ENCODE measurements at places on chromosomes 11 and 22.

GRCh38 chr22:37971475-37972434 is 12.6 kb downstream of the SOX10 start:
- DNase-seq: no peak

DNA sequence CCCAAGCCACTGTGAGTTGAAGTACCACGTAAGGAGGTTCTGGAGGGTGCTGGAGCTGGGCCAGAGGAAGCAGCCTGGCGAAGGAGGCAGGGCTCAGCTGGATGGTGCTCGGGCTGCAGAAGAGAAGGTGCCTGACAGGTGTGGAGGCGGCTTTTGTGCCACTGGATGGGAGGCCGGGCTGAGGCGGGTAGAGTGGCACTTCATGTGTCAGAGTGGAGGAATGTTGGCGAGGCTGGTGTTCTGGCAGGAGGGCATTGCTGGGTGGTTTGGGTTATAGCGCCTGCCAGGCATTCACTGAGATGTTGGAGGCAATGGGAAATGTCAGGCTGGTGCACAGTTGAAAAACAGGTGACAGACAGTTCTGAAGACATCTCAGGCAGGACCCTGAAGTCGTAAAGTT is 24.2 kb downstream of the UBE2L3 start:
- DNase-seq: no peak

DNA sequence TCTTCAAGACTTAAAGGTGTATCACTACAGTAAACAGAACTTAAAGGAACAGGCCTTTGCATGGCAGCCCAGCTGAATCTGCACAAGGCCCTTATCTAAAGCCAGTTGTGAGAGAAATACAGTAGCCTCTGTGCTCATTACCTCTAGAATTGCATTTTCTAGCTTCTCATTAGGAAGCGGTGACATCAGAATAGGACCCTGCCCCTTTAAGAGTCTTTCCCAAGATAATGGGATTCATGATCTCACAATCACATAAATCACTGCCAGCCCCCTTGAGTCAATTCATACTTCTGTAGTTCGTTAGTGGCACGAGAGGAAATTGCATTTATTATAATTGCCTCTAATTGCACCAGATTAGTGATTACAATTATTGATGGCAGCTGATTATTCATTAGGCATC is 170.3 kb downstream of the NTM start:
- DNase-seq: no peak

DNA sequence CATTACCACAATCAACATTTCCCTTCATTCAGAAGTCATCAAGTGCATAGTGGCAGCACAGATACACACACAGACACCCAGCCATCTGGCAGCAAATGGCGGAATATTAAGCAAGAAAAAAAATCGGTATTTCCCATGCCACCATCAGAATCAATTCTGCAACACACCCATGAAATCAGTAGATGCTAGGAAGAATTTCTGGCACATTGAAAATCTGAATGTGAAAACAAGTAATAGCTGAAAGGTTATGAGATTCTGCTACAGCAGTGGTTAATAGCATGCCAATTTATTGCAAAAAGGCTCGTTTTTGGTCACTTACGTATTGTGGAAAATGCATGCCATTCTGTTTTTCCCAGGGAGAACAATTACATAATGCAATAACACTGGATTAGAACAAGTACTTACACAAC is 91.1 kb downstream of the PICALM start:
- no peak for DNase-seq

GRCh38 chr11:94741022-94741679 is 27.0 kb upstream of the AMOTL1 start:
- DNase-seq: no peak

DNA sequence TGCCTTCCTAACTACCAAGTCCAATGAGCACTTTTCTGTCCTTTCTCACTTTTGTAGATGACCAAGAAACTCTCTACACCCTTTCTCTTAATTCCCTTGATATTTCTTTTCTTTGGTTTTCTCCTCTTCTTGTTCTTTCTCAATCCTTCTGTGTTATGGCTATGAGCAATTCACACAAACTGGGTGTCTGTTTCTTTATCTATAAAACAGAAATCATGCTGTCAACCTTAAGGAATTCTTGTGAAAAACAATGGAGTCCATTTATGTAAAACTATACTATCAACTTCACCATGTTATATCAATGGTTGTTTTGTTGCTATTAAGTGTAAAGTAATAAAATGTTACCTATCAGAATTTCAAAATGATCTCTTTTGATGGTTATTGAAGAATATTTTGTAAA is 7.2 kb downstream of the MTNR1B start:
- no peak for DNase-seq

GRCh38 chr11:72227316-72228228 is 3.0 kb downstream of the INPPL1 start:
- no peak for DNase-seq

- no peak for DNase-seq
These were observed 2.0 kb downstream of the MOGAT2 start for GRCh38 chr11:75719340-75720239.

DNA sequence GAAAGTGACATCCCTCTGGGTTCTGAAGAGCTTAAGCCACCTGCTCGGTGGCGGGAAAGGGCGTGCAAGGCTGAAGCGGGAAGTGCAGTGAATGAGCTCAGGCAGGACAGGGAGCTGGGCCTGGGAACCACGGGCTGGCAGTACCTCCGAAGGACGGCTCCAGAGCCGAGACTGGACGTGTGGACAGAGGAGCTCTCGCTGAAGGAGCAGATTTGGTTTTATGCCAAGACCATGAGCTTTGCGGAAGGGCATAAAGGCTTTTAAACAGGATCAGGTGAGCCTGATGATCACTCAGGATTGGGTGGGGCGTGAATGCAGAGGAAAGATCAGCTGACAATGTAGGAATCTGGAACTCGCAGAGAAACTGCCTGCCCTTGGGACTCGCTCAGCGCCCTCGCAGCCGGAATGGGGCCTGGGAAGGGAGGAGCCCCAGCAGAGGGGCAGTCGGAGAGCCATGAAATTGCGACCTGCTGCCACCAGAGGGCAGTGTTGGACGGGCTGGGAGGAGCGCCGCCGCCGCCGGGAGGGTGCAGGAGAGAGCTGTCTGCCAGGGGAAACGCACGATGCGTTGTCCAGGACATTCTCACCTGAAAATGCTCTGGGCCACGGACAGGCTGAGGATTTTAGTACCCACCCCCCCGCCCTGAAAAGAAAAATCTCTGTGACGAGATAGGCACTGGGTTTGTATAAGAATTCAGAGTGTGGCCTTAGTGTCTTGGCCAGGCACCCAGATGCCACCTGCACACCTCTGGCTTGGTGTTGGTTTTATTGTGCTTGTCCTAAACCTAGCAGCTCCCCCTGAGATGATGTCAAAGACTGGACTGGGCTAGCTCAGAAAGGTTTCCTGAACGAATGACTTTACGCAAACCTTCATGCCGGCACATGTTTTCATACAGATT is 324.4 kb downstream of the NTM start:
- peak; percentile 17 for DNase-seq

- no peak for DNase-seq
These were observed 245.4 kb downstream of the DYNC2H1 start for GRCh38 chr11:103354656-103355055.

DNA sequence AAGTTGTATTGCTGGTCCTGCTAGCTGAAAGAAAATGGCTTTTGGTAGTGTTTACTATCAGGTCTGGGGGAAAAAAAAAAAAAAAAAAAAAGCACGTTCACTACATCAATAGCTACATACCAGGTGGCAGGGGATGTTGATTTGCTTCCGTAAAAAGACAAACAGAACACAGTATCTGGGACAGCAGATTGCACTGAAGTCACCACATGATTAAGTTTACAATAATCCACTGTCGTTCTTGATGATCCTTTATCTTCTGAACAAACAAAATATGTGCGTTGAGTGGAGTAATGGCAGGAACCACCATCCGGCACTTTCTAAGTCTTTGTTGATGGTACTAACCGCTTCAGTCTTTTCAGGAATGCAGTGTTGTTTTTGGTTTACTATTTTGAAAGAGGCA is 48.7 kb downstream of the DDX6 start:
- DNase-seq: no peak

- peak; percentile 31 for DNase-seq
These were observed 759 bp upstream of the PEX16 start for GRCh38 chr11:45918331-45918941.

GRCh38 chr11:35343033-35343598 is 76.2 kb downstream of the SLC1A2 start:
- DNase-seq: no peak

- no peak for DNase-seq
These were observed 10.3 kb upstream of the IGF2 start for GRCh38 chr11:2149460-2149859.

- no peak for DNase-seq
These were observed 16.3 kb downstream of the IL2RB start for GRCh38 chr22:37133304-37134018.

- DNase-seq: no peak
These were observed 217.4 kb downstream of the SBF2 start for GRCh38 chr11:10076458-10077141.

DNA sequence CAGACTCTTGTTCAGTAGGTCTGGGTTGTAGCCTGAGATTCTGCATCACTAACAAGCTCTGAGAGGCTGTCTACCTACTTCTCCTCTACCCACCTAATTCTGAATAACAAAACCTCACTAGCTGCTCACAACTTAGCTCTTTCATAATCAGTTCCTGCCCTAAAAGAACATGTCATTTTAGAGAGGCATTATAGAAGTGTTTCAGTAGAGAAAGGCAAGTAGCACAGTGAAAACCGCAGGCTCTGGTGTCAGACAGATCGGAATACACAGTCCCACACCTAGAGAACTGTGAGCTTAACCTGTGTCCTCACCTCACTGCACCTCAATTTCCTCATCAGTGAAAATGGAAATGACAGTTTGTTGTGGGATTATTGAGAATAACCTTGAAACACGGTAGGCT is 1337.6 kb upstream of the TENM4 start:
- no peak for DNase-seq

GRCh38 chr11:2172676-2173075 is 1.1 kb upstream of the TH start:
- DNase-seq: no peak

- DNase-seq: no peak
These were observed 3.8 kb upstream of the CCDC86 start for GRCh38 chr11:60838132-60838531.

- no peak for DNase-seq
These were observed 33.0 kb downstream of the LRRC10B start for GRCh38 chr11:61541598-61541997.

- DNase-seq: no peak
These were observed 28.3 kb upstream of the USP47 start for GRCh38 chr11:11813288-11813962.

GRCh38 chr11:104688731-104689130 is 209.5 kb downstream of the CASP12 start:
- DNase-seq: no peak

GRCh38 chr22:50581950-50582492 is 628 bp downstream of the CHKB start:
- no peak for DNase-seq

- no peak for DNase-seq
These were observed 346.0 kb upstream of the PLET1 start for GRCh38 chr11:112606656-112607055.

DNA sequence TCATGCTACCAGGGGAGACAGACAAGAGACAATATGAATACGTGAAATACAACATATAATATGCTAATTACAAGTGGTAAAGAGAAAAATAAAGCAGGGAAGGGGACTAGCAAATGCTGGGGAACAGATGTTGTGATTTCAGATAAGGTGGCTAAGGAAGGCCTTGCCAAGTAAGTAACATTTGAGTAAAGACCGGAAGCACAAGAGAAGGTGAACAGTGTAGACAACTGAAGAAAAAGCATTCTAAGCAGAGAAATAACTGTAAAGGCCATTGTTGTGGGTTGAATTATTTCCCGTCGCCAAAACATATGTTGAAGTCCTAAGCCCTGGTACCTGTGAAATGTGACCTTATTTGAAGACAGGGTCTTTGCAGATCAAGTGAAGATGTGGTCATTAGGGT is 63.7 kb upstream of the EED start:
- no peak for DNase-seq

DNA sequence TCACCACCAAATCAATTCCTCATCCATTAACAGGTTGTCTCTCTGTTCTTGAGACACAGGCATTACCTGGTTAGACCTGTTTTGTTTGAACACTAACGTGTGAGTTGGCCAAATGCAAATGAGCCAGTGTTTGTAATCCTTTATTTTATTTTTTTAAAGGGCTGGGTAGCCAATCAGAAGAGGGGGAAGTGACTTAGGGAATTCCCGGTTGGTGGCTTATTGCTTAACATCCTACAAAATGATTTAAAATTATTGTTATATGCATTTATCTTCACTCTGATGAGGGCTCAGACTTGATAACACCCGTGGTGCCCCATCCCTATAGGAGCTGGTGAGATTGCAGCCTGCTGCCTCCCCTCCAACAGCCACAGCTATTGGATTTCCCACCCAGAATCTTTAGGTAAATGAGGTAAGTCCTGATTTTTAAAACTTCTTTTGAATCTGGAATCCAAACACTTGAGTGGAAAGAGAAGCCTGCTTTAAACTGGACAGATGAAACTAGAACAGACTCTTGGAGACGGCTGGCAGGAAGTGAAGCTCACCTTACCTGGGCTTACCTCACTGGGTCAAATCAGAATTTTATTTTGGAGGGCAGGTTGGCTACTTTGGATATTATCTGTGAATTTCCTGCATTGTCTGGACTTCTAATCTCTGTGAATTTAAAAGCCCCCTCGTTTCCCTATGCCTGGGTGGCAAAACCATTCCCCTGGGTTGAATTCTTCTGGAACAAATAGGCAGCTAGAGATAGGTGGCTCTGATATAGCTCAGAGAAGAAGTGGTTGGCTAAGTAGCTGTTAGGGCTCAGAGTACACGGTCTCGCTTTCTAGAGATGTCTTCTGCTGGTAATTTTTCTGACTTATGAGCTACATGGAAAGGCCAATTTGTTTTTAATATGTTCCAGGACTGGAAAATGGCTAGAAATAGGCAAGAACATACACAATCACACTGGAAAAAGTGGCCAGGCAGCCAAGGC is at the start of gene EHF:
Gene EHF (plus strand): TSS at position 274 of the 973 bp plus-strand sequence. CDS start 21,538 bp downstream, outside the sequence.
- DNase-seq: no peak

- no peak for DNase-seq
These were observed 71.4 kb upstream of the LINC01488 start for GRCh38 chr11:69409812-69410645.

DNA sequence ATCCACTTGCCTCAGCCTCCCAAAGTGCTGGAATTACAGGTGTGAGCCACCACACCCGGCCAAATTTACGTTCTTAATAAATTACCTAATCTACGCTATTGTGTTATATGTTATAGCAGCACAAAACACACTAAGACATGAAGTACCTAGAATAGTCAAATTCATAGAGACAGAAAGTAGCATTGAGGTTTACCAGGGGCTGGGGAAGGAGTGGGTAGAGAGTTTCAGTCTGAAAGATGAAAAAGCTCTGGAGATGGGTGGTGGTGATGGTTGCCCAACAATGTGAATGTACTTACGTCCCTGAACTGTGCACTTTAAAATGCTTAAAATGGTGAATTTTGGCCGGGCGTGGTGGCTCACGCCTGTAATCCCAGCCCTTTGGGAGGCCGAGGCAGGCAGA is 65.7 kb upstream of the NUP50 start:
- DNase-seq: no peak

GRCh38 chr11:129637473-129637872 is 178.2 kb upstream of the TMEM45B start:
- no peak for DNase-seq

- DNase-seq: no peak
These were observed 20.8 kb downstream of the CHRDL2 start for GRCh38 chr11:74710281-74710938.

- DNase-seq: no peak
These were observed 2.5 kb upstream of the STK33 start for GRCh38 chr11:8596504-8597046.

Data from stimulated activated CD8-positive, alpha-beta memory T cell treated with anti-CD3 and anti-CD28 coated beads, Interleukin-4, amount 100 ng/mL, for 1 hour (primary cell).